NCI-H1105 (cell line): ENCODE measurements at places on chromosomes 4 and X.

- DNase-seq = no peak
These were observed 4.6 kb downstream of the JAKMIP1 start for GRCh38 chr4:6195602-6196319.

DNA sequence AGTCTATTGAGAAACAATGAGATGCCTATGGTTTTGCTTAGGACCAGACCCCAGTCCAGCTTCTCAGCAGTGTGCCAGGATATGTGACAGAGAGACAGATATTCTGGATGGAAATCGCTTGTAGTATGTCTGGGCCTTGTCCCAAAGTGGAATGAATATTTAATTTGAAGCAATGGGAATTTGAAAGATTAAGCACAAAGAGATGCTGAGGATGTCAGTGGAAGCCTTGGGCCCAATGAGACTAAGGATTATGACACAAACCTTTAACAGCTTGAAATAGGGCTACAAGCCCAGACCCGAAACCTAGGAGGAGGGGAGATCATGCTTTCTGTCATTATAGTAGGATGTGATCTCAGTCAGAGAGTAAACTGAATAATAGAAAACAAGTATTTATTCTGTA lies 459.2 kb downstream of the FAT4 start:
- DNase-seq = no peak

DNA sequence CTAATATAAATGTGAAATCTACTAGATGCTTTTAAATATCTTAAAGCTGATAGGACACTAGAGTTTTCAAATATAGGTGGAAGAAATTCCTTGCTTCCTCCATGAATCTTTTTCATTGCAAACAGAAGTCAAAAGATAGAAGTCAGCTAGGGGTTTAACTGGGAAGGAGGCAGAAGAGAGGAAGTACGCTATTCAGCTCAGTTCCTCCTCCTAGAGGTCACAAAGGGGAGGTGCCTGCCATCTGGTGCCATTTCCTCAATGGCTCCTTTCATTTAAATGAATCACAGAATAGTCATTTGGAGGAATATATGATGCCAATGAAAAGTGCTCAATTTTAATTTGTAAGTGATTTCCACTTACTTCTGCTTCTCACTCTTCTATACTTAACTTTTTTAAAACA lies 8.5 kb downstream of the COL25A1 start:
- no peak for DNase-seq

GRCh38 chr4:129917651-129918050 lies 821.7 kb downstream of the C4orf33 start:
- DNase-seq = no peak

GRCh38 chr4:173397604-173398003 lies 1.3 kb downstream of the SCRG1 start:
- DNase-seq = no peak
